ENCODE measurements at places on chromosomes 16 and 17.

GRCh38 chr16:19728636-19728965, 10.5 kb downstream of the IQCK start:
- no peak for DNase-seq

- DNase-seq = no peak
Measured at GRCh38 chr16:11700264-11701029, 32.2 kb downstream of the SNN start.

DNA sequence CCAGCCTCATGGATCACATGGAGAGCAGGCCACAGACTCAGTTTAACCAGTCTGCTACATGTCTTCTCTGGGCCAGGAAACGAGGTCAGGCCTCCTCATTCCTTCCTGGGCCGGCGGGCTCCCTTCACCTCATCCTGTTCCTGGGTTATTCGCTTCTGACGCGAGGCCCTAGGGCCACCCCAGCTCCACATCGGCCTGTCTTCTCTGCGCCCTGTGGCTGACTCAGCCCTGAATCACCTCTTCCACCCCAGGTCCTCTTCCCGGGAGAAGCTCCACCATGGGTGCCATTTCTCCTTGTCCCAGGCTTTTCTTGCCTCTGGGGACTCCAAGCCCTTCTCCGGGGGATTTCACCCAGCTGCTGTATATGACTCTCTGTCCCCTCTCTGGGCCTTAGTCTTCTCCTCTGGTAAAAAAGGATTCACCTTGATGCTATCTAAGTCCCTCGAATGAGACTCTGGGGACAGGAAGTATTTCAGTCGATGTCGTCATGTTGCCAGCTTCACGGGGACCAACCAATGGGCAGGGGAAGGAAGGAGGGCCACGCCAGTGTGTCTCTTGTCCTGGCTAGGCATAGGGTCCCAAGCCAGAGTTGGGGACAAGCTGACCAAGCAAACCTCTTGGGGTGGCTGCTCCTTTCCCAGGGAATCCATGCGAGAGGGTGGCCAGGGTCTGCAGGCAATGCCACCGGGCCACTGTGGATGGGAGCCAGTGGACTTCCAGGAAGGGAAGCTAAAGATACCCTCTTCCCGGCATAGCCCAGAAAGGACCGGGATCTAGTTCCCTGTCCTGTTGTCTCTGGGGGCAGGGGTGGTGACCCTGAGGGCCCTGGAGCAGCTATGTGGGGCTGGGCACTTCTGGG, 58.7 kb downstream of the SOCS3 start:
- no peak for DNase-seq

GRCh38 chr16:55846598-55847346, 13.9 kb upstream of the CES1 start:
- DNase-seq = no peak

- DNase-seq = no peak
Measured at GRCh38 chr16:80084163-80084562, 456.6 kb upstream of the DYNLRB2 start.

GRCh38 chr16:17395849-17396480, 74.8 kb downstream of the XYLT1 start:
- DNase-seq = no peak

DNA sequence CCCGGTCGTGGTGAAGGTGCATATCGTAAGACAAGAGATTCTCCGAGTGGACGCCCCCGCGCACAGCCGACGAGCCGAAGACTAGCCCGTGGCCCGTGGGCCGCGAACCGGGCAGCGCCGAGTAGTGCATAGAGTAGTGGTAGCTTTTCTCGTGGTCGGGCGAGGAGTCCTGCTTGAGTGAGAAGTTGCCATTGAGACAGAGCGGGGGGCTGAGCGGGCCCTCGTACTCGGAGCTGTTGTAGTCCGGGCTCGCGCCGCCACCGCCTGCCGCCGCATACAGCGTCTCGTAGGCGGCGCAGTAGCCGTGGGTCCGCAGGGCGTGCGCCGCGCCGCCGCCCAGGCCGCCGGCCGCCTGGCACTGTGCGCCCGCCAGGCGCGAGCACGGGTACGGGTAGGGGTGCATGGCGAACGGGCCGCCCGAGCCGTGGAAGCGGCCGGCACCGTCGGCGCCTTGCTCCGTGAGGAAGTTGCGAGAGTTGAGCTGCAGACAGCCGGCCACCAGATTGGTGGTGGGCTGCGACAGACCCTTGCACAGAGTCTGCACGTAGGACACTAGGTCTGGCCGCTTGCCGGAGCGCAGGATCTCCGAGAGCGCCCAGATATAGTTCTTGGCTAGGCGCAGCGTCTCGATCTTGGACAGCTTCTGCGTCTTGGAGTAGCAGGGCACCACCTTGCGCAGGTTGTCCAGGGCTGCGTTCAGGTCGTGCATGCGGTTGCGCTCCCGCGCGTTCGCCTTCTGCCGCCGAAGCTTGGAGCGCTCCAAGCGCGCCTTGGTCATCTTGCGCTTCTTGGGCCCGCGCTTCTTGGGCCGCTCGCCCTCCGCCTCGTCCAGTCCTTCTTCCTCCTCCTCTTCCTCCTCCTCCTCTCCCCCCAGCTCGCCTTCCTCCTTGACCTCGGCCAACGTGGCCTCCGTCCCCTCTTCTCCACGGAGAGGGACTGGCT, 2.0 kb downstream of the NEUROD2 start:
- no peak for DNase-seq

GRCh38 chr16:58418601-58419000, 26.3 kb downstream of the GINS3 start:
- no peak for DNase-seq

DNA sequence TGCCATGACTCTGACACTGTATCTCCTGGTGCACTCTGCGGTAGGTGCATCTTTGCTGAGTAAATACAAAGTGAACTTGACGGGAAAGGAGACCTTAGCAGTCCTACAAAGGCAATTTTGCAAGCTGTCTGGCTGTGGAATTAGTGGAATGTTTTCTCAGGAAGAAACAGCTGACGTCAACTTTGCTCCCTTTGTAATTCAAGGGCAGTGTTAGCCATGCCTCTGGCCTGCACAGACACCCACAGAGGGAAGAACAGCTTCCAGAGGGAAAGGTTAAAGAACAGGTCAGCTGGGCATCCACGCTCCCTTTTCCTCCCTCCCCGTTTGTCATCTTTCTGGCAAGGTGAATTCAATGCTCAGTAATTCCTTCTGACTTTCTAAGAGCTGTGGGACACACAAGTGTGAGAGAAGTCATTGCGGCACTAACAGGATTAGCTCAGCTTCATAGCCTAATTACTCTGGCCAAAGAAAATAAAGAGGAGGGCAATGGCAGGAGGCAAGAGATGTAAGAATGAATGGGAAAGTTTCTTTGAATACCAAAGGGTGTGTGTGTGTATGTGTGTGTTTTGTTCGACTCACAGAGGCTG, 476.9 kb upstream of the GOT2 start:
- DNase-seq = no peak

DNA sequence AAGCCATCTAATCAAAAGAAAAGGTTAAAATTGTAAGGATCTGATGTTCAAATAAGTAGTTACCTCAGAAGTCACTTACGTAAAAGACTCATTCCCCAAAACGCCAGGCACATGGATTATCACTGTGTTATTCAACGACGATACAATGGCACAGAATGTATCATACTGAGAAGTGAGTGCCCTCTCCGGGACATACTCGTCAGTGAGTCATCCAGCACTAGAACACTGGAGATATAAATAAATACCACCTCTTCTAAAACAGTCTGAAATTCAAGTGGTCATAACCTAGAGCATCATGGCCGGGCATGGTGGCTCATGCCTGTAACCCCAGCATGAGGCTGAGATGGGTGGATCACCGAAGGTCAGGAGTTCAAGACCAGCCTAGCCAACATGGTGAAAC, 24.9 kb downstream of the USP31 start:
- peak; percentile 4 for DNase-seq

GRCh38 chr16:11084484-11084875, 140.1 kb downstream of the CLEC16A start:
- DNase-seq = no peak

DNA sequence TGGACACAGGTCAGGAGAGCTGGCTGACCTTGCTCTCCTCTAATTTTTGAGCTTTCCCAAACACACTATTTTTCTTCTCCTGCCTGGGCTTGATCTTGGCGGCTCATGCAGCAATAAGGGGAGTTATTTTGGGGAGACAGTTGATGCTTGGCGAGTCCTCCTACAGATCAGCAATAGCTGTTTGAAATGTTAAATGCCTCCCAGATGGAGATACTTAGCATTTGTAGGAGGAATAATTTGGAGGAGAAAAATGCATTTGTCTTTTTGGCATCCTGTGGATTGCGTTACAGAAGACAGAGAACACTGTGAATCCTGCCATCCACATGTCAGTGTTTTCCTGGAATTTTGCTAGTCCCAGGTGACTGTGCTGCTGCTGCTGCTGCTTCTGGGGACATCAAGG, 328.0 kb upstream of the XYLT1 start:
- DNase-seq = no peak

- DNase-seq = no peak
Measured at GRCh38 chr17:39562976-39563375, 44.7 kb downstream of the NEUROD2 start.

DNA sequence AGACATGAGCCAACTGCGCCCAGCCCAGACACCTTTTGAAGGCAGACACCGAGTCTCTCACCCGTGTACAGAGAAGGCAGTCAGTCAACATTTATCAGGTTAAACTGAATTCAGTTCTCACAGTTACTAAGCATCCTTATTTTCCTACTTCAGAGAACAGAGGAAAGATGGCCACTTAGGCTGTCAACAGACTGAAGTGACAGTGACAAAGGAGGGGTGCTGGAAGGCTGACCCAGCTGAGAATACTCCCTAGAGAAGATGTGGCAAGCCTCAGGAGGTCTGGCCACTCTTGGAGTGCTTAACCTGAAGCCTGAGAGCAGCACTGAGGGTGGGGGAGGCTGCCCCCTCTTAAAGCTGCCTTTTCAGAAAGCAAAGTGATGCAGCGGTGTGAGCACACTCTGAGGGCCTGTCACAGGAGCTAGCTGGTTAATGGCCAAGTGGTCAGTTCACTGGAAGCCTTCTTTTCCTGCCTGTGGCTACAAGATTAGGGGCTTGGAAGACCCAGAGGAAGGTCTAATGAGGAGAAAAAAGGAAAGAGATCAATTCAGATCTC, 51.0 kb upstream of the SREBF1 start:
- DNase-seq = no peak

DNA sequence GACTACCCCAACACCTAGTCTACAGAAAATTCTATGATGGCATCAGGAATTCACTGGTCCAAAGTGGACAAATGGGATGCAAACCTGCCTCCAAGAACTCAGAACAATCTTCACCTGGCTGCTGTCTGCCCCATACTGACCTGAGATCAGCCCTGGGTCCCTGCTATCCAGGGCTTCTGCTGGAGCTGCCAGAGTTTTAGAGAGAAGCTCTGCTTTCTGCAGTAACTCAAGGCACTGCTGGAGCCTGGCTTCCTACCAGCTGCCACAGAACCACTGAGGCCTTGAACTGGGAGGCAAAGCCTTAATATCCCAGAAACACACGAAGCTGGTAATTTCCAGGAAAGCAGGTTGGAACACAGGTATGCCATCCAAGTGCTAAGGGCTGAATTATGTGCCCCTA, 7.5 kb downstream of the TMEM170A start:
- DNase-seq = no peak

DNA sequence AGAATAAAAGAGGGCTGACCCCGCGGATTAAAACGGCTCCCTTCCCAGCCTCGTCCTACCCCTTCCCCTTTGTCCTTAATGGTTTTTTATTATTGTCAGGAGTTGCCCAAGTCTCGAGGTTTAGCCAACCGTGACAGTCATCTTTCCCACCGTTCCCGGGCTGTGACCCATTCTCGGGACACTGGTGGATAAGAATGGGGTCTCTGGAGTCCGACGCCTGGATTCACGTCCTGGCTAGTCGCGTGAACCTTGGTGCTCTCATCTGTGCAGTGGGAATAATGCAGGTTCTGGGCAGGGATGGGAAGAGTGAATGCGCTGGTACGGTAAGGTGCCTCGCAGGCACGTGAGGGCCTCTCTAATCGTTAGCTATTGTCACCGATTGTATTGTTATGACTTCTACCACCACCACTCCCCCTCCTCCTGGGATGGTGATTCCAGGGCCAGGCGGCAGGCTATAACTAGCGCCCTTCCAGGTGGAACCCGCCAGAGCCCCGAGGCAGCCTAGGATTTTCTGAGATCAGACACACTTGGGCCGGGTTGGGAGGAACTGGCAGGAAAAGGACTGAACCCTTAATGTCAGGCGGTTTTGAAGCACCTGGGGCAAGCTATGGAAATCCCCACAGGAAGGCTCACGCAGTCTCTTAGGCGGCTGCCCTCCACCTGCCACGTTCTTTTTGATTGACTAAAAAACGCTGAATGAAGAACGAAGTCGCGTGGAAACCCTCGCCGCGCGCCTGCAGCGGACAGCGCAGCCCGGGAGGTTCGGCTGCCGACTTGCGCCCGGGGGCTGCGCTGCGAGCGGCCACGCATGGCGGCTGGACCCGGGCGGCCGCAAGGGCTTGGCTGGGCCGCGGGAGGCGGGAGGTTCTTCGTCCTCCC, 2.7 kb downstream of the HS3ST3B1 start:
- peak; percentile 29 for DNase-seq

GRCh38 chr16:86431540-86431939, 78.8 kb upstream of the FOXF1 start:
- DNase-seq = no peak

- no peak for DNase-seq
Measured at GRCh38 chr17:50513495-50513894, 5.3 kb downstream of the MYCBPAP start.

DNA sequence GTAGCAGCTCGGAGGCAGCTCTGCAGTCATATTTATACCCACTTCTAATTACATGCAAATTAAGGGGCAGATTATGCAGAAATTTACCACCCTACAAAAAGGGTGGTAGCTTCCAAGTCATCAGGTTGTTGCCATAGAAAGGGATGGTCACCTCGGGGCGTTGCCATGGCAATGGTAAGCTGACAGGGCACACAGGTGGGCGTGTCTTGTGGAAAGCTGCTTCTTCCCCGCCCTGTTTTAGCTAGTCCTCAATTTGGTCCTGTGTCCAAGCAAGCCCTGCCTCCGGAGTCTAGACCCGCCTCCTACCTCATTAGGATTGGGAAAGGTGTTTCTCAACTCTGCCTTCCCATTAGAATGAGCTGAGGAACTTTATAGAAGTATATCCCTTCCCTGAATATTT, 98.7 kb downstream of the HS3ST2 start:
- DNase-seq = no peak

GRCh38 chr17:18856570-18856915, 1.4 kb upstream of the PRPSAP2 start:
- DNase-seq = no peak

DNA sequence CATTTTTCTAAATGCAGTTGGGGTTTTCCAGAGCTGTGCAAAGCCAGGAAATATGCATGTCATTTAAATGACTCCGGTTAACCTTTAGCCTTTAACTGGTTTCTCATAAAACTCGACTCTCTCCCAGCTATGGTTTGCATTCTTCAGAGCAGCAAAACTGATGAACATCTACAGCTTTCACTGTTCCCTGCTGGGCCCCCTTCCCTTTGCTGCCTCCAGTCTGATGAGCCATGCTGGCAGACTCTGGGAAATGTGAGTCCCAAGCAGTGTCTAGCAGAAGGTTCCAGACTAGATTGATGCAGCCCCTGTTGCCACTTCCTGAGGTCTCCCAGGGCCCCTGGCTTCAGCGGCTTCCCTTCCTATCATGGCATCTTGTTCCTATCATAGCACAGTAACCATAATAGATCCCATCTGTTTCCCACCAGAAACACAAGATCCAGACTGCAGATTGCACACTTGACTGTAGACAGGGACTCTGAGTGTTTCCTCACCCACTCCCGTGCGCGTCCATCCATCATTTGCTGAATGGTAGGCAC, 135.4 kb downstream of the CLEC16A start:
- peak; percentile 59 for DNase-seq

Measured in activated CD4-positive, alpha-beta T cell treated with anti-CD3 and anti-CD28 coated beads, Interleukin-2, amount 50 U/mL, for 48 hours (primary cell).